ENCODE measurements at places on chromosomes 16 and 17. TPM values are rescaled to one million over a fixed set of nuclear protein-coding genes. Genes with fewer than 3 reads are reported as not detected.

The CSH1 gene
- polyA plus RNA-seq: 5.2 TPM

The MGAT5B gene
- 65.0 TPM for polyA plus RNA-seq

The LGALS9 gene
- 21.5 TPM for polyA plus RNA-seq

The CTRL gene
- 4.6 TPM for polyA plus RNA-seq

The SCNN1B gene
- 2.5 TPM for polyA plus RNA-seq

The THAP11 gene
- 31.3 TPM for polyA plus RNA-seq

- DNase-seq: no peak
Observed at GRCh38 chr17:48995304-48995973, 1.7 kb upstream of the IGF2BP1 start.

DNA sequence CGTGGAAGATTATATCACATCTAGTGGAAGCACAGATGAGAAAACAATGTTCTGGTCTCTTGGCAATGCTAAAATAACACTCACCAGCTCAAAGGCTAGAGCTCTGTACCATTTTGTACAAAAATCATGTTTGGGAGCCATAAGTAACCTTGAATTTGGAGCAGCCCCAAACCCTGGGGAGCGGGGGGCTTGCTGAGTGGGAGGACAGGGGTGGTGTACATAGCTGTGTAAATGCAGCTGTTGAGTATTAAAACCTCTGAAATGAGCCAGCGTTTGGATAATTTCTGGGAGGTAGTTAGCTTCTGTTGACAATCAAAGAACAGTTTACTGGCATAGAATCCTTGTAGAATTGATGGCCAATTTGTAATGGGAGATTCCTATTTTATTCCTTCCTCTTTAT, 4.3 kb downstream of the MYH8 start:
- DNase-seq: peak; percentile 2

DNA sequence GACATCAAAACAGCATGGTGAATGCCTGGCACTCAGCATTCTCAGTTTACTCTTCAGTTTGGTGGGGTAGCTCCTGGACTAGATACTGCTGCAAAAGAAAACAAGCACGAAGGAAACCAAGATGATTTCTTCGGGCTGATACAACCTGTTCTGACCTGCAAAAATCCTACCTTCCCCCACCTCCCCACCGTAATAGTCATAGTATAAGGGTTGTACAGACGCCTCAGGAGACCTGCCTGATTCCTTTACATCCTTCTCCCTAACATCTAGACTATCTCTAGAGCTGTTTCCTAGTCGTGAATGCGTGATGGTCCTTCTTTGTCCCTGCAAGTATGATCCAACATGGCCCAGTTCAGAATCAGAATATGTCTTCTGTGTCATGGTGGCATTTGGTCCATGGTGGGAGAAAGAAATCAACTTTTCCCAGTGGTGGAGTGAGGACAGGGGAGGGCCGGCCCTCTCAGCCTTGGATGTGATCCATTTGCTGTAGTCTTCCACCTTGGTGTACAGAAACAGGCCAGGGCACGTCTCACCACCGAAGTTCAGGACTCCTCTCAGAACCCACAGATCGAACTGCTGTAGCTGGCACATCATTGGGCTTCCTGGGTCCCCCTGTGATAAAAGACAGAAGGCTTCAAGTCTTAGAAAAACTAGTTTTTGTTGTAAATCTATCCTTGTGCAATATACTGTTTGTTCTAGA, 14.5 kb downstream of the PRSS54 start:
- DNase-seq: no peak

DNA sequence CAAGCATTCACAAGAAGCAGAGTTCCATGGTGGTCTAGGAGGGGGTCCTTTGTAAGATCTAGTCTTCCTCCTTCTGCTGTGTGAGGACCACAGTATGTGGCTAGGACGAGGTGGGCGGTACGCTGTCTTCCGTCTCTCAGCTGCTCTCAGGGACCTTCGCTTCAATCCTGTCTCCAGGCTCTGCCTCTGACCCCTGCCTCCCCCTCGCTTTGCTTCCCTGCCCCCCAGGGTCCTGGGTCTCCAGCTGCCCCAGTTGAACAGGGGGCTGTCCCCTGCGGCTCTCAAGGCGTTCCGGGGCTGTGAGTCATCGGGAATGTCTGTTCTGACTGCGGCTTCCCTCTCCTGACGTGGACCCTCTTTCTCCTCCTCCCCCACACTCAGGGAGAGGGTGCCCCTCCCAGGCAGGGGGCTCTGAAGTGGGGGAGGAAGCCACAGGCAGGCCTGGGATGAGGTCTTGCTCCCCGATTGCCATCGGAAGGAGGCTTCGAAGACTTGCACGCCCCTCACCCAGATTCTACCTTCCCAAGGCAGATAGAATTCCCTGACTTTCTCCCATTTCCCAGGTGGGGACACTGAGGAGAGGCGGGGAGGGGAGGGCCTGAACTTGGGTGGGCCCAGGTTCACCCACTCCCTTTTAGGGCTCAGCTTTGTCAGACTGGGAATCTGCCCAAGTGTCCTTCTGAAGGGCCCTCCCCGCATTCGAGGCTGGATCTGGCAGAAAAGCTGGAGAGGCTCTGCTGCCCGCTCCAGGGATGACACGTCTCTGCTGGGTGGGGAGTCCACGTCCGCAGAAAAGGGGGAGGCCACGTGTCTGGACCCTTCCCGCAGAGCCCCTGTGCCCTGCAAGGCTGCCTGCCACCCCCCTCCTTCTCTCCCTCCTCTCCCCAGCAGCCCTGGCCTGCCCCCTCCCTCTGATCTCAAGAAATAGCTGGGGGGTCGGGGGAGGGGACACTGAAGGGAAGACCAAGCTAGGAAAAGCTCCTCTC, 9.1 kb upstream of the COL1A1 start:
- peak; percentile 61 for DNase-seq

- DNase-seq: no peak
Observed at GRCh38 chr16:31513126-31513525, 4.9 kb upstream of the RUSF1 start.

DNA sequence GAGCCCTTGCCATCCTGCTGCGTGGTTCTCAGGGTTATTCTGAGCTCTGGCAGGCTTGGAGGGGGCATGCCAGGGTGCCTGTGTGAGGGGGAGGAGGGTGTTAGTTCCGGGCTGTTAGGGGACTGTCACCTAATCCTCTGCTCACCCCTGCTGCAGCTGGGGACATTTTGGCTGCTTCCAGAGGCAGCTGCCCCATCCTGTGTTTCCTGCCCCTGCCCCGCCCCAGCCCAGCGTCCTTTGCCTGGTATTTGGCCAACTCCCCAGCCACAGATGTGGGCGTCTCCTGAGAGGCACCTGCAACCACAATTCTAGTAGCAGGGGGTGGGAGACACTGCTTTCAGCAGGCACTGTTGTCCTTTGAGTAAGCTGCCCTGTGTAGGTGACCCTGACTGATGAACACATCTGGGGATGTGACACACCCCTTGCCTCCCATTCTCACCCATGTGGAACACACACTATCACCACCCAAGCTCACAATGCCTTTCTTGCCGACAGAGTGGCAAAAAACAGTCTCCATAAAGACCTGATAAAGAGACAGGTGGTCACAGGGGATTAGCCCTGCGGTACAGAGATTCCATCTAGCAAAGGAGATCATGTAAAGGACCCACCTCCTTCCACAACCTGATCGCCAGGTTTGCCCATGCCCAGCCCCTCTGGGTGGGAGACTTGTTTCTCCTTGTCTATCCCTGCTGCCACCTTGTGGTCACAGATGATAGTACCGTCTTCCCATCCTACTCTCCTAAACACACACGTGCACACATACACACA, at the start of gene CHRNE:
TSS of gene CHRNE (minus strand) at position 48 of the 768 bp plus-strand sequence. CDS start at position 13, 35 bp downstream.
- DNase-seq: peak; percentile 66

DNA sequence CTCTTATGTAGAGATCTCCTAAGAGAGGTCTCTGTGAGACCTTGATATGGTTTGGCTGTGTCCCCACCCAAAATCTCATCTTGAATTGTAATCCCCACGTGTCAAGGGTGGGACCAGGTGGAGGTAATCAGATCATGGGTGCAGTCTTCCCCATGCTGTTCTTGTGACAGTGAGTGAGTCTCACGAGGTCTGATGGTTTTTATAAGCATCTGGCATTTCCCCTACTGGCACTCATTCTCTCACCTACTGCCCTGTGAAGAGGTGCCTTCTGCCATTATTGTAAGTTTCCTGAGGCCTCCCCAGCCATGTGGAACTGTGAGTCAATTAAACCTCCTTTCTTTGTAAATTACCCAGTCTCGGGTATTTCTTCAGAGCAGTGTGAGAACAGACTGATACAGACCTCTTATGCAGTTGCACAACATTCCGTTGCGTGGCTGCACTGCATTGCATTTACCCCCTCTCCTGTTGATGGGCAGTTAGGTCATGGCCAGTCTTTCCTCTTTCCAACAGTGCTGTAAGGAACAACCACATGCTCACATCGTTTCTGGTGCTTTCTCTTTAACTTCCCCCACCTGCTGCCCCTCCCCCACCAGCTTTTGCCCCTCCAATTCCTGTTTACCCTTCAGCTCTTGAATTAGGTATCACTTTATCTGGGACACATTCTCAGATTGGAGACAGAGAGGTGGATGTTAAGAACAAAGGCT, 43.6 kb upstream of the MED9 start:
- no peak for DNase-seq

GRCh38 chr17:83090444-83091256, 11.2 kb downstream of the METRNL start:
- no peak for DNase-seq

GRCh38 chr17:2388020-2388682, 12.7 kb downstream of the MNT start:
- DNase-seq: no peak

- DNase-seq: no peak
Observed at GRCh38 chr17:61452301-61453290, at the start of gene TBX4. Gene TBX4 (plus strand): TSS chr17:61452422. CDS start chr17:61456491, 4,069 bp downstream.

Measured in spinal cord (tissue), 10 donors.